ENCODE measurements at places on chromosomes 1 and 21.

- DNase-seq: no peak
Measured at GRCh38 chr1:87155170-87155569, 173.5 kb upstream of the LMO4 start.

DNA sequence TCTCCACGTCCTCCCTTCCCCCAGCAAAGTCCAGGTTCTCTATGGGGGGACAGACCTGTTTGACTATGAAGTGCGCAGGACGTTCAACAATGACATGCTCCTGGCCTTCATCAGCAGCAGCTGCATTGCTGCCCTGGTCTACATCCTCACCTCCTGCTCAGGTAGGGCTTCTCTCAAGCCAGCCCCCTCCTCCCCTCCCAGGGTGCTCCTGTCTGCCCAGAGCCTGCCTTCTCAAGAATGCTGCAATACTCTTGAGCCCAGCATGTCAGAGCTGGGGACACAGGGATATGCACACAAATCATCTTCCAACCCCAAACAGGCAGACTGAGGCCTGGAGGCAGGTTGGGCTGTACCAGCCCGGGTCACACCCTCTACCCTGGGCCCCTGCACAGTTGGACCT lies 35.4 kb downstream of the DISP3 start:
- DNase-seq: no peak

GRCh38 chr1:244865028-244865371 lies 657 bp upstream of the HNRNPU start:
- DNase-seq: peak; percentile 51

GRCh38 chr21:36846631-36847030 lies 119.8 kb downstream of the HLCS start:
- DNase-seq: no peak

GRCh38 chr1:228149406-228150119 lies at the start of gene GJC2:
GJC2 (plus strand) TSS chr1:228149930; CDS start chr1:228157759, 7,829 bp downstream.
- DNase-seq: peak; percentile 17

GRCh38 chr1:13707164-13707563 lies 7.2 kb downstream of the PRDM2 start:
- no peak for DNase-seq

GRCh38 chr1:78570539-78570938 lies 49.7 kb upstream of the IFI44L start:
- no peak for DNase-seq

- DNase-seq: no peak
Measured at GRCh38 chr1:66464351-66464750, 69.6 kb upstream of the SGIP1 start.

GRCh38 chr1:229226796-229227195 lies 44.1 kb upstream of the RAB4A start:
- DNase-seq: no peak

- no peak for DNase-seq
Measured at GRCh38 chr1:71086331-71086730, 5.5 kb upstream of the ZRANB2 start.

DNA sequence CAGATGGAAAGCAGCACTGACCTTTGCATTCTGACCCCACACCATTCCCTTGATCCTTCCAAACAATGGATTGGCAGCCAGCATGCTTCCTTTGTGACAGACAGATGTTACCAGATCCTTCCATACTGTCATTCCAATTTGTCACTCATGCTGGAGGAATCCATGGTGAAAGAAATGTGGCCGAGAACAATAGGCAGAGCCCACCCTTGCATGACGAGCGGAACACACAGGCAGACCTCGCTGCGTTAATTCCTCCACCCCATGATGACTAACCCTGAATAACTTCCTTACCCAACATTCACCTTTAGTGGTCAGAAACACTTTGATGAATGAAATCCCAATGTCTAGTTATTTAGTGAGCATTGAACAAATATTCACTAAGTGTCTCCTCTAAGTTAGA lies 45.1 kb downstream of the PDPN start:
- no peak for DNase-seq

DNA sequence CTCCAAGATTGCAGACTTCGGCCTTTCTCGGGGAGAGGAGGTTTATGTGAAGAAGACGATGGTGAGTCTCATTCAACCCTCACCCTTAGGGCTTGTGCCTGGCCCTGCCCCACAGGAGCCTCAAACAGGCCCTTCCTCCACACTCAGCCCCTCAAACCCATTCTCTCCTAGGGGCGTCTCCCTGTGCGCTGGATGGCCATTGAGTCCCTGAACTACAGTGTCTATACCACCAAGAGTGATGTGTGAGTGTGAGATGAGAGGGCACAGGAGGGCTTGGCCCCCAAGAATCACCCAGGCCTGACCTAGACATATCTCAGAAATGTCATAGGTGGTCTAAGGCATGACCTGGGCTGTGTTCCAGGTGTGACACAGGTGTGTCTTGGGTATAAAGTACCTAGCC lies 18.3 kb upstream of the MPL start:
- DNase-seq: no peak

DNA sequence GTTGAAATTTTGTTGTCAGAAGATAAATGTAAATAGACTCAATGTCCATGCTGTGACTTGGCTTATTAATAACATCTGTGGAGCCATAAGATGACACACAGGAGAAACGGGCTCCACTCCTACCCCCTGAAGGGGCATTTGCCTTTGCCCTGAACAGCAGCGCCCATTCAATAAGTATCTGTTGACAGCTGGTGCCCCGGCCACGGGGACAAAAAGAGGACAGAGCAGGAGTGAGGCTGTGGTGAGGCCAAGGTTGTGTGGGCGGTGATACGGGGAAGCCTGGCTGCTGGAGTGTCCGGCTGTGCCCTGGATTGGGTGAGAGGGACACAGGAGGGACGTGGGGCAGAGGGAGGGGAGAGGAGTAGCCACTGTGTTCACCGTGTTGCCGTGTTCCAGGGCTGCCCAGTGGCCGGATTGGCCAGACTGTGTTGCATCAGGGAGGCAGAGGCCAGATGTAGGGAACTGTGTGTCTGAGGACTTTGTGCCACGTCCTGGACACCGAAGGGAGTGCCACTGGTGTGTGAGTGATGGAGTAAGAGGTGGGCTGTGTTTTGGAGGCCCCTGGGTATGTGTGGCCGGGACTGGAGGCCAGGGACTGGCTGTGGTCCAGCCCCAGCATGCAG lies 15.1 kb downstream of the PRMT2 start:
- DNase-seq: no peak

DNA sequence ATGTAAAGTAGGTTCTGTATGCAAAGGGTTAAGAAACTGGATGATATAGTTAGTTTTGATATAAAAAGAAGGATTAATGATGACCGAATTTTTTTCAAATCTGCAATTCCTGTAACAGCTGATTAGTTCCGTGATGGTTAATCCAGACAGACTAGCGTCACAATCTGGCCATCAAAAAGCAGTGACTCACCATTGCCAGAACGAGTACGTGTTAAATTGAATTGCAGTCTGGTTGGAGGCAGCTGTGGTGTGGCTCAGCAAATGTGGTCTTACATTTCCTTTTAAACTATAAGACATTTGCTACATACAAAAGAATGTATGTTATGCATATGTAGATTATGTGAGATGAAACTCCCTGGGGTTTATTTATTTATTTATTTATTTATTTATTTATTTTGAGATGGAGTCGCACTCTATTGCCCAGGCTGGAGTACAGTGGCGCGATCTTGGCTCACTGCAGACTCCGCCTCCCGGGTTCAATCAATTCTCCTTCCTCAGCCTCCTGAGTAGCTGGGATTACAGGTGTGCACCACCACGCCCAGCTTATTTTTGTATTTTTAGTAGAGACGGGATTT lies 139.8 kb downstream of the RYR2 start:
- no peak for DNase-seq

- no peak for DNase-seq
Measured at GRCh38 chr1:59243978-59244377, 52.9 kb upstream of the FGGY start.

- no peak for DNase-seq
Measured at GRCh38 chr1:8416881-8417280, 99.0 kb downstream of the SLC45A1 start.

GRCh38 chr1:50667710-50668356 lies 244.6 kb upstream of the DMRTA2 start:
- DNase-seq: no peak

GRCh38 chr21:29293495-29293894 lies 5.2 kb upstream of the BACH1 start:
- DNase-seq: no peak

- no peak for DNase-seq
Measured at GRCh38 chr1:81174052-81174451, 626.7 kb upstream of the ADGRL2 start.
